ENCODE measurements at places on chromosomes 16 and 17.

GRCh38 chr16:68091380-68092261 is 6.5 kb downstream of the NFATC3 start:
- DNase-seq: no peak

GRCh38 chr16:88810166-88810911 is 1.4 kb downstream of the APRT start:
- peak; percentile 71 for DNase-seq

GRCh38 chr17:15966879-15967248 is 21.9 kb downstream of the ADORA2B start:
- no peak for DNase-seq

DNA sequence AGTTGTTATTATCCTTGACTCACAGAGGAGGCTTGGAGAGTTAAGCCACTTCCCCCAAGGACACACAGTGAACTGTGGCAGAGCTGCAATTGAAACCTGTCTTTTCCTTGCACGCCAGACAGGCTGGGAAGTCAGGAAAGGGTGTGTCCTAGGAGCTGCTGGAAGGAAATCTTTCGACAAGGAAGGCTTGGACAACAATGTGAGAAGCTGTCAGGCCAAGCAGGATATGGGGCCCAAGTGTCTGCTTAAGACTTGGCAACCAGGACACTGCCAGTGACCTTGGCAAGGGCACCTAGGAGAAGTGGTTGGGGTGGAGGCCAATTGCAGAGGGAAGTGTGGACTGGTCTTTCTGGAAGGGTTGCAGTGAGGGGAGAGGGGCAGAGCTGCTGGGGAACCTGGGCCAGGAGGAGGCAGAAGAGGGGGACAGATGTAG is 2.1 kb upstream of the CAMKK1 start:
- DNase-seq: no peak

- no peak for DNase-seq
Measured at GRCh38 chr16:64468515-64469090, 653.3 kb downstream of the CDH11 start.

- DNase-seq: no peak
Measured at GRCh38 chr16:85941863-85942644, 43.1 kb downstream of the IRF8 start.

GRCh38 chr17:79844869-79845600 is 5.8 kb upstream of the CBX4 start:
- peak; percentile 69 for DNase-seq

GRCh38 chr16:48810436-48810802 is 200.4 kb upstream of the N4BP1 start:
- DNase-seq: no peak

DNA sequence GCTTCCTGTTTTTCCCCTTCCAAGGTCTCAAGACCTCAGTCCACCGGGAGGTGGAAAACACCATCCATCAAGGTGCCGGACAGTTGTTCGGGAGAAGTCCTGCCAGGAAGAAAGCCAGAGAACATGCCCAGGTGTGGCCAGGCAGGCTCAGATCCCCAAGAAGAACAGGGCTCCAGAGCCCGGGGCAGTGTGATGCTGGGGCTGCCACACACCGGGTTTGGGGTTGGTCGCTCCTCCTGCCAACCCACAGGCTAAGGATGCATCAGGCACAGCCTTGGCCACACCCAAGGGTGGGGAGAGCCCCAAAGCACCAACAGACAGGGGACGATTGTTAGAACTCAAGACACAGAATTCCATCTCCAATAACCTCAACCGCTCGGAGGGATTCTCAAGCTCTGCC is 19.7 kb downstream of the ZFHX3 start:
- no peak for DNase-seq

Measured in stimulated activated CD8-positive, alpha-beta memory T cell treated with anti-CD3 and anti-CD28 coated beads, Interleukin-4, amount 100 ng/mL, for 48 hours (primary cell).